ENCODE measurements at places on chromosomes 5 and 9.

DNA sequence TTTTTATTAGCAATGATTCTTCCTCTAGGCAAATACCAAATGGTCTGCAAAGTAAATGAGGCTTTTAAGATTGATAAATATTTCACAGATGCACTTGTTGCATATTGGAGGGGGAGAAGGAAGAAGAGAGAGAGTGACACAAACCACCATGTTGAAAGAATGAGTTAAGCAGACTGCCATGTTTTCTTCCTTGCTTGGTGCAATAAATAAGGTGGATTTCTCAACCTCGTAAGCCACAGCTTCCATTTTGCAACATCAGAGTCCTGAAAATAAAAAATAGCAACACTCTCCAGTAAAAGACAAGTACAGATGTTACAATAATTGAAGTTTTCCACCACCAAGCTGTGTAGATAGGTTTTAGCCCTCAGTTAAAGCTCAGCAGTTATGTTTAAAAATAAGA, 202.9 kb downstream of the SGCD start:
- DNase-seq: no peak

DNA sequence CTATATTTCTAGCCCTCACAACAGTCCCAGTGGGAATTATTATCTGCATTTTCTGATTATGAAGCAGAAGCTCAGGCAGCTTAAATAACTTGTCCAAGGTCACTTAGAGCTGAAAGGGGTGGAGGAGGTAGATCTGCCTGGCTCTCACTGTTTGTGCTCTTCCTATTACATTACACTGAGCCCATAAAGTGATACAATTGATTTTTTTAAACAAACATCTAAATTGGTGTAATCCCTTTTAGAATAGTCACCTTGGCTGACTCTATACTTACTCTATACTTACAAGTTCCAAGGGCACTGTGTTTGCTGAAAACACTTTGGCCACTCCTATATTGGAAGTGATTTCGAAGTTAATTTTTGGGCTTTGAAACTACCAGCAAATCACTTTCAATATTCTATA, 144.7 kb downstream of the APBA1 start:
- DNase-seq: no peak

DNA sequence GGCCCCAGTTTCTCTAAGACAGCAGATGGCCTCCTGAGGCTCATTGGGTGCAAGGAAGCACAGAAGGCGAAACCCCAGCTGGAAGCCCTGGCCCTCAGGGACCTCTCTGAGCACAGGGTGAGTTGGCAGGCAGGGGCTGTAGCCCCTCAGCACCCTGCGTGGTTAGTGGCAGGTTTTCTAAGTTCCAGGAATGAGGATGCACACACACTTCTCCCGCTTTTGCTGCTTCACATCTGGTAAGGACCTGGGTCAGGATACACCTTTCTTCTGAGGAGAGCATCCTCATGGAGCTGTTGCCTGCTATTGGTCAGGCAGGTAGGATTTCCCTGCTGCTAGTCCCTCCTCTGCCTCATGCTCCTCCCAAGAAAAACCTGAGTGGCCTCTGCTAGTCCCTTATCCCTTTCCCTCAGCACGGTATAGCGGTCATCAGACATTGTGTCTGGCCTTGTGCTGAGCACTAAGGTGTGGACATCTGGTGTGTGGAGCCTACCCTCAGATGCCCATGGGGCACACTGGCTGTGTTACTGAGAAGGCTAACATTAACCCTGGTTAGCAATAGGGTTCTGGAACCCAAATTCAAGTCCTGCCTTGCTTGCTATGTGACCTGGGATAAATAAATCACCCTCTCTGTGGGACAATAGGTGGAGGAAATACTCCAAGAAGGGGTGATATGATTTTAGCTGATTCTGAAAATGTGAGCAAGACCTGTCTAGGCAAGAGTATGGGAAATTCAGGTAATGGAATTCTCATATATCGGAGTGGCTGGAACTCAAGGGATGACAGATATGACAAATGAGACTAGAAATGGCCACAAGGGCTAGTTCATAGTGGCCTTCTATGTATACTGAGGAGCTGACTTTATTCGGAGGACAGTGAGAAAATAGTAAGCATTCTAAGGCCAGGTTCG, 1.6 kb downstream of the SLC22A4 start:
- no peak for DNase-seq

DNA sequence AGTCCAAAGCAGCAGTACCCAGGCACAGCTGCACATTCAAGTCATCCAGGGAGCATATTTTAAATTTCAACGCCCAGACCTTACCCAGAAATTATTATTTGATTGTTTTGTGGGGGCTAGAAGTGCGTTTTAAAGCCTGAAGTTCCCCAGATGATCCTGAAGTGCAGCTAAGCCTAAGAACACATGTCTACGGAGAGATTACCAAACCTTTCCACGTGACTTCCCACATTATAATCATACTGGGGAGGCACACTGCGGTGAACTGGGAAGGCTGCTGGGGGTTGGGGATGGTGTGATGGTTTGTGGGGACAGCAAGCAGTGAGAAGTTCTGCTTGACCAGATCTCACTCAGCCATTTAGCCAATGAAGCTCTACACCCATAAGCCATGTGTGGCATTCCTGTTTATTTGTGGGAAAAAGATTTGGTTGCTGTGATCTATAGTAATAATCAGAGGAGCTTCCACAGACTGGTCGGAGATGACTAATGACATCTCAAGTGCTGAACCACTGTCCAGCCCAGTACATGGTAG, 93.4 kb upstream of the CDH6 start:
- DNase-seq: no peak

DNA sequence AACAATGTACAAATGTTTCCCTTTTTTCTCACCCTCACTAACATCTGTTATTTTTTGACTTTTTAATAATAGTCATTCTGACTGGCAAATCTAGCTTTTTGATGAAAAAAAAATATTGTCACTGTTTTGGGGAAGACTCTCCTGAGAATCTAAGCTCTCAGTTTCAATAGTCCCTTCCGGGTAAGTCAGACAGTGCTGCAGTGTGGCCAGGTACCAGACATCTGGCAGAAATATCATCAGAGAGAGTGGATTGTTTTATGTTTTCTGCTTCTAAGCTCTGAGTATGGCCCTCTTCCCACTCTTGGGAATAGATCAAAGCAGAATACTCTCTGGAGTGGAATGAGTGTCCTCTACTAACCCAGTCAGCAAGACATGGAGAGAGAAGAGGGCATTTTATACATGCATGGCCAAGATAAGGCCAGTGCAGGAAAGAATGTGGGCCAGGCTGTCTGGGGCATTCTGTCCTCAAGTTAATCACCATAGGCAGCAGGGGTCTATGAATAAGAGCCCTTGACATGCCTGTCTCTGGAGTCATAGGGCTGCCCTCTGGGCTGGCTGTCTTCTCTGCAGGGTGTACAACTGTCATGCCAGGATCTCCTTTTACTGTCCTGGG, 38.5 kb upstream of the OR2S2 start:
- no peak for DNase-seq

GRCh38 chr5:66972004-66972403, 224.6 kb downstream of the CD180 start:
- no peak for DNase-seq

DNA sequence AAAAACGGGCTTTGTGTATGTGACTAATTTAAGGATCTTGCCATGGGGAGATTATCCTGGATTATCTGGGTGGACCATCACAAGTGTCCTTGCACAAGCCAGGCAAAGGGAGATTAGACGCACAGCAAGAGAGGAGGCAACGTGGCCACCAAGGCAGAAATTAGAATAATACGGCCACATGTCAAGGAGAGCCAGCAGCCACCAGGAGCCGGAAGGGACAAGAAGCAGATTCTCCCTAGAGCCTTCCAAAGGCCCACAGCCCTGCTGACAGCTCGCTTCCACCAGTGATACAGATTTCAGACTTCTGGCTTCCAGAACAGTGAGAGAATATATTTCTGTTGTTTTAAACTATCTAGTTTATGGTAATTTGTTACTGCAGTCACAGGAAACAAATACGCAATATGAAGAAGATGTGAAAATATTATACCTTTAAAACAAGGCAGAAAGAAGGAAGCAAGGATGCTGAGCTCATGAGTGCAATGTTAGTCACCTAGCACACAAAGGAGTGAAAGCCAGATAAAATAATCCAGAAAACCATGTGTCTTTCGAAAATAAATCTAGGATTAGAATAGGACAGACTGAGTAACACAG, 28.7 kb upstream of the F2RL1 start:
- no peak for DNase-seq
